ENCODE measurements at places on chromosomes 5 and 9.

DNA sequence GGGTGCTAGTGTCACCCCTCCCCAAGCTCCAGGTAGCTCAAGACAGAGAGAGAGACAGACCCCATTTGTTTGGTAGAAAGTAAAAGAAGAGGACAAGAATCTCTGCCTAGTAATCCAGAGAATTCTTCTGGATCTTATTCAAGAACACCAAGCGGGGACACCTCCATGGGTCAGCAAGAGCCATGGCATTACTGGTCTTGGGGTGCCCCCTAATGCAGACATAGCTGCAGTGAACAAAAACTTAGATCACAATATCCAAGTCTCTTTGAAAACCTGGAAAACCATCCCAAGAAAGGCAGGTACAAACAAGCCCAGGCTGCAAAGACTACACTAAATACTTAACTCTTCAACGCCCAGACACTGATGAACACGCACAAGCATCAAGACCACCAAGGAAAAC, 29.9 kb upstream of the PDE4D start:
- DNase-seq = no peak

GRCh38 chr5:169581580-169582227, 1.9 kb upstream of the SPDL1 start:
- peak; percentile 10 for DNase-seq

DNA sequence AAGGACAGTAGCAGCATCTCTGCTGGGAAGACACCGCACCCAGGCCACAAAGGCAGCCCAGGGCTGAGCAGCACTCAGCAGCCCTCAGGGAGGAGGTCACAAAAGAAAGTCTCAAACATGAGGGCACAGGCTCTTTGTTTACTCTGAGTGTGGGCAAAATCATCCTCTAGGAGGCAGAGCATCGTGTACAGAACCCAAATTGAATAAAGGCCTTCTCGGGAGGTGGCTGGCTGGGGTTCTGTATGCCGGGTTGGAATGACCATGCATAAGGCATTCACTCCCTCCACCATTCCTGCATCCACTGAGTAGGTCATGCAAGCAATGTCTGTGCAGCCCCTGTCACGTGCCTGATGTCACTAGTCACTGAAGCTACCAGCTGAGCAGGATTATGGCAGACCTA, 412.8 kb downstream of the SPOCK1 start:
- no peak for DNase-seq

DNA sequence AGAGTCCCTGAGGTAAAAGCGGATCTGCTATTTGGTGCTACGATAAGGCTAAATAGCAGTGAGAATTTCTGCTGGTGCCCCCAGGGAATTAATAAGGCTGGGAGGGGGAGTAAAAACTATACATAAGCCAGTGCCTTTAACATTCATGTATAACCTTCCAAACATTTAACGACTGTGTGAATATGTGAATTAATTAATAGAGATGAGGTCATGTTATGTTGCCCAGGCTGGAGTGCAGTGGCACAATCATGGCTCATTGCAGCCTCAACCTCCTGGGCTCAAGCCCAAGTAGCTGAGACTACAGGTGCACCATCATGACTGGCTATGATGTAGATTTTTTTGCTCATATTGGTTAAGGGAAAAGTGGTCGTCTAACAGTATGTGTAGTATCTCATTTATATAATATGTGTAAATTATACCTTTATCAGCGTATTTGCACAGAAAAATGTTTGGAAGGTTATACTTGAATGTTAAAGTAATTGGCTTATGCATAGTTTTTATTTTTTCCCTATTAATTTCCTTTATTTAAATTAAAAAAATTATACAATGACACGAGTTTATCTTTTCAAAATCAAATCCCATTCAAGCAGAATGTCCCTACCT, 64.6 kb downstream of the EHMT1 start:
- DNase-seq = no peak

DNA sequence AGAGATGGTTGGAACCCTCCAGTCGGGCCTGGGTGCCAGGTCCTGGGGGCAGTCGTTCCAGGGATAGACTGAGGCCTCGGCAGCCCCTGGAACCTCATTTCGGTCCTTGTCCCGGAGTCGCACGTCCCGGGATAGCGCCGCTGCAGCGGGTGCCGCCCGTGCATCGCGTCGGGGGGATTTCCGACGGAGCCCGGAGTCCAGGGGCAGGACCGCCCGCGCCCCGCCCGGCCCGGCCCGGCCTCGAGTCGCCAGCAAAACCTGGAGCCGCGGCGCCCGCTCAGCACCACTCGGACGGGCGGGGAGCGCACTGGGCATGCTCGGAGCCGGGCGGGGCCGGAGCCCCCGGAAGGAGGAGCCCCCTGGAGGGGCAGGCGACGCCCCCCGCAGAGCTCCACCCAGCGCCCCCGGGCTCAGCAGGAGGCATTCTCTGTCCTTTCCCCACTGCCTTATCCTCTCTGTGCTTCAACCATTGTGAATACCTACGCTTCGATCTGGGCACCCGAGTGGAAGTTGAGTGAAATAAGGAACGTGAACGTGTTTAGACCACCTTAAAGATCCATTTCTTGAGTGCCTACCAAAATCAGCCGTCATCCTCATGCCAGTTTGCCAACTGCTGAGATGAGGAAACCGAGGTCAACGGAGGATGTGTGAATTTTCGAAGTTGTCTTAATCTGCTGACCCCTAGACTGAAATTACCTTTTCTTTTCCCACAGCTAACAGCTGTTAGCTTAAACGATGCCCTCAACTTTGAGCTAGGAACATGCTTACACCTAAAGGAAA, 1.7 kb upstream of the PTPN3 start:
- DNase-seq = no peak

DNA sequence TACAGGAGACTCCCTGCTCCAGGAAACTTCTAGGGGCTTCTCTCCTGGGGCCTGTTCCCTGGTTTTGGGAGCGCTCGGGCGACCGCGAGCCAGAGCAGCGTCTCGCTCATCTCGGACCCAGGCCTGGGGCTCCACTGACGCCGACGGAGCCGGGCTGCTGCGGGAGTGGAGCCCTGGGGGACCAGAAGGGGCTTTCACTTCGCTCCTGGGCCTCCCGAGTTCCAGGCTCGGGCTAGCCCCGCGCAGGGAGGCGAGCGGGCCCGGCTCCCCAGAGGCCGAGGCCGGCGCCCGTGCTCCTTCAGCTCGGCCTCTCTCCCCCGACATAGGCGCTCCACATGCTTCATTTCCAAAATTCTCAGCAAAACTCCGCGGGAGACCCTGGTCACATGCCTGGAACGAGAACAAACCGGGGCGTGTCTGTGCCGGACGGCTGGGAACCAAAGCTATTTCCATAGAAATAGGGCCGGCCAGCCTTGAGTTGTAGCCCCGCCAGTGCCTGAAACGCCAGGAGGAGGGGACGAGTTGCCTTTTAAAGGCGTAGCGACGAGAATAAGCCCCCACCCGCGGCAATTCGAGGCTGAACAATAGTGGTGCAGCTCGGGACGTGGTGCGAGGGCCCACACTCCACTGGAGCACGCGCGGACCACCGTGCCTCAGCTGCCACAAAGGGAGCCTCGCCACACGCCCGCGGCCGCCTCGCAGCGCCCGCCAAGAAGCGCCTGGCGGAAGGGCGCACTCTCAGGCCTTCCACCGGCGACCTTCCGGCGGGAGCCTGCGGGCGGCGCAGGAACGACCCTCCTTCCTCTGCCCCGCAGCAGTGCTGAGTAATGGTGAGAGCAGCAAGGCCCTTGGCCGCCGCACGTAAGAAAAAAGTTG, 1.1 kb upstream of the G3BP1 start:
- peak; percentile 25 for DNase-seq

- no peak for DNase-seq
These were observed 12.4 kb downstream of the NACC2 start for GRCh38 chr9:136082496-136083361.

GRCh38 chr9:98019098-98019497, 36.0 kb downstream of the ANP32B start:
- DNase-seq = no peak

DNA sequence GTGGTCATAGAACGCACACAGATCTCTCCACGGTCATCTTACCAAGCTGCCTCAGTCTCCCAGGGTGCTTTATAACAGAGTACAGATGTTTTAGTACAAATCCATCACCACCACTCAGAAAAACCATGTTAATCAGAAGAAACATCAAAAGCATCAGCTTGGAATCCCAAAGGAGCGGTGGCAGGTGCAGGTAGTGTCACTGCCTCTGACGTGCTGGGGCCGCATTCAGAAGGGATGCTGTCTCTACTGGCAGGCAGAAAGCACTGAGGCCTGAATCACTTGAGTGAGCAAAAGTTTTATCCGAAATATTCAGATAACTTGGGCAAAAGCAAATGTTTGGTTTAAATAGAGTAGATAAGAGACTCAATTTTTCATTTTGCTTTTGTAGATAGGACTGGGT, 448.4 kb upstream of the ZNF608 start:
- no peak for DNase-seq

DNA sequence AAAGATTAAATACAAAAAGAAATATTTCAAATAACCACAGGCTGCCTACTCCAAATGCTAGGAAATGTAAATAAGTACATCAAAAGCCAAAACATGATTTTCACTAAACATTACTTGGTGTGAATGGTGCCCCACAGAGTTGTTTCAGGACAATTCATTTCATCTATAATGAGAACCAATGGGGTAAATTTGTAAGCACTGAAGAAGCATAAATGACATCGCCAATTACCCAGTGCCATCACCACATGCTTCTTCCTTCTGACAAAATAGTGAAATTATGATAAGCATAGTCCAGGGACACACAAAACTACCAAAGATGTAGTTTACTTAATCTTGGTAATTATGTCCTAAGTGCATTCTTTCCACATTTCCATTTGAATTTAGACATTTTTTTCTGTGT, 510.4 kb upstream of the TYRP1 start:
- DNase-seq = no peak
